ENCODE measurements at places on chromosomes 2 and 18.

DNA sequence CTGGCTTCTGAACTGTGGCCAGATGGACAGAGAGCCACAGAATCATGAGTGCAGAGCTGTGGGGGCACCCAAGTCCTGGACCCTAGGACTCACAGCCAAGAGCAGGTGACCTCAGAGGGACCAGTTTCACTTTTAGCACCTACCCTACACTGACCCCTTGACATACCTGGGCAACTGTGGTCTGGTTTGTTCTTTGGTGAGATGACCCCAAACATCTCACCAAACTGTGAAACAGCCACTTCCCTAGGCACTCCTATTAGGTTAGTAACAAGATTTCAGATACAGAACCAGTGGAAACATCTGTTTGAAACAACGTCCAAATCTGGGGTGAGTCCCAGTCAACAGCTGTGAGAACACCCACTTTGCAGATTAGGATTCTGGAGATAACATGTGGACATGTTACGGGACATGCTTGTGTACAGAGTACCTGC, 1.9 kb upstream of the ZFP36L2 start:
- DNase-seq: no peak

GRCh38 chr2:99420031-99420430, 69.8 kb downstream of the REV1 start:
- DNase-seq: no peak

DNA sequence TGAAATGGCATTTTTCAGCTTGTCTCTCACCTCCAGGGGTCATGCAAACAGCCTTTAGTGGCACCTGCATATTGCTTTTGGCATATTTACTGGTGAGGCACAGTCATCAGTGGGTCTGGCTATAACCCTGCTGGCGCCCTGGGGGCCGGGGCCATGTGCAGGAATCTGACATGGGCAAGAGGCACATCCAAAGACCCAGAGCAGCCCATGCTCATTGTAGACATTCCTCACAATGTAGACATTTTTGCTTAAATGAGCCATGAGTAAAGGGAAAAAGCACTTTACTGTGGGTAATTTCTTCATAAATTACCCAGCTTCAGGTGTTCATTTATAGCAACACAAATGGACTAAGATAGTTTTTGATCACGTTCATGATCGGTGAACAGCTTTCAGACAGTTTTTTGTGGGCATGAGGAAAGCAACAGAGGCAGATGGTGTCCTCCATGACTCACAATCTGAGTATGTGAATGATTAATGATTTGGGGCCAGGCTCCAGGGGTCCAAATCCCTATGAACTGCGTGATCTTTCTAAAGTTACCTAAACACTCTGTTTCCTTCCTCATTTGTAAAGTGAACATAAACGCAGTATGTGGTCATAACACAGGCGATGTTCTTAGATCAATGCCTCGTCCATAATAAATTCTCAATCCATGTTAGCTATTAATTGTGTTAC, 85.8 kb downstream of the LIPG start:
- DNase-seq: no peak

- no peak for DNase-seq
These were observed 42.7 kb downstream of the ACSL3 start for GRCh38 chr2:222903234-222904220.

- no peak for DNase-seq
These were observed 48.7 kb upstream of the FZD7 start for GRCh38 chr2:201984800-201985525.

DNA sequence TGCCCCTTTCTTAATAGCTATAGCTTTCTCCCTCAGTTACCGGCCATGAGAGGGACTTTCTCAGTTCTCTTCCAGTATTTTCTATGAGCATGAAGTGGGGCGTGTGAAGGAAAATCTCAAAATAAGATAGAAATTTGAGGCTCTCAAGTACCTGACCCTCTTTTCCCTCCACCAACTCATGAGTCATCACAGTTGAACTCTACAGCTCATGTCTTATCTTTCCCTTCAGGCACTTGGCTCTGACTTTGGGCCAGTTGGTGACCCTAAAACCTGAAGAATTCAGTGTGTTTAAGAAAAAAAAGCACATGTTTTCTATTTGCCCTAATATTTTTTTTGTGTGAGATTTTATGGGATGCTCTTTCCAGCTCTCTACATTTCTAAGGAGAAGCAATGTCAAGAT, 896.7 kb upstream of the ZEB2 start:
- DNase-seq: no peak

GRCh38 chr18:59729781-59730180, 32.6 kb upstream of the CCBE1 start:
- DNase-seq: no peak

GRCh38 chr2:73418343-73418742, 32.7 kb downstream of the ALMS1 start:
- no peak for DNase-seq

DNA sequence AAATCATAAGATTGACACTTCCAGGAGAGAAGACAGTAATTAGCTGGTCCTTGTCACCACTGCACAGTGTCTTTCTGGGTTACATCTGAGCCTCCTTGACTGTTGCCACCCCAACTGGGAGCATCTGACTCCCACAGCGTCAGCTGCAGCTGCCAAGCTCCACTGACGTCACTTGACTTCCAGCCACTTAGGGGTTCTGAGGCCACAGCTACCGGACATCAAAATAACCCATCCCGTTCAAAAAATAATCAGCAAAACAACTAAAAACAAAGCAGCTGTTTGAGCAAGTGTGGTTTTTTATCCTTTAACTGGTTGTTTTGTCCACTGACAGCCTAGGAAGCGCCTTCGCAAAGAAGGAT, 206.5 kb upstream of the AGAP1 start:
- DNase-seq: no peak

GRCh38 chr2:197165020-197165419, 145.6 kb downstream of the ANKRD44 start:
- no peak for DNase-seq

GRCh38 chr2:191670076-191670475, 7.9 kb upstream of the NABP1 start:
- DNase-seq: no peak

- no peak for DNase-seq
These were observed 242.5 kb downstream of the ZNF521 start for GRCh38 chr18:25109484-25109883.

- DNase-seq: no peak
These were observed 207.0 kb upstream of the HS6ST1 start for GRCh38 chr2:128525653-128526052.

- no peak for DNase-seq
These were observed 26.2 kb downstream of the GLI2 start for GRCh38 chr2:120761911-120762310.

DNA sequence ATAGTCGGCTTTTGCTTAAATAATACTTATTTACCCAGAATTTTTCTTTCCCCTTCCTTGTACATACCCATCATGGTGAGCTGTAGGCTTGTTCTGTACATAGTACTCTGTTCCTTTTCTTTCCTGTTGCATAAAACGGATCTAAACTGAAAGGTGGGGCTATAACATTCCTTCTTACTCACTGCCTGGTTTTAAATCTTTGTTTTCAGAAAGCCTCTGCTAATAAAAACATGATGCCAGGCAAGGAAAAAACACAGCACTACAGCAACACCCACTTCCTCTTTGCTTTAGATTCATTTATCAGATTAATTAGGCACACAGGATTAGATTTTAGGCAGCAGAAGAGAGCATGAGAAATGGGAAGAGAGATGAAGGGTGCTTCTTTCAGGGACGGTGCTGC, 19.6 kb upstream of the STON1 start:
- DNase-seq: no peak

DNA sequence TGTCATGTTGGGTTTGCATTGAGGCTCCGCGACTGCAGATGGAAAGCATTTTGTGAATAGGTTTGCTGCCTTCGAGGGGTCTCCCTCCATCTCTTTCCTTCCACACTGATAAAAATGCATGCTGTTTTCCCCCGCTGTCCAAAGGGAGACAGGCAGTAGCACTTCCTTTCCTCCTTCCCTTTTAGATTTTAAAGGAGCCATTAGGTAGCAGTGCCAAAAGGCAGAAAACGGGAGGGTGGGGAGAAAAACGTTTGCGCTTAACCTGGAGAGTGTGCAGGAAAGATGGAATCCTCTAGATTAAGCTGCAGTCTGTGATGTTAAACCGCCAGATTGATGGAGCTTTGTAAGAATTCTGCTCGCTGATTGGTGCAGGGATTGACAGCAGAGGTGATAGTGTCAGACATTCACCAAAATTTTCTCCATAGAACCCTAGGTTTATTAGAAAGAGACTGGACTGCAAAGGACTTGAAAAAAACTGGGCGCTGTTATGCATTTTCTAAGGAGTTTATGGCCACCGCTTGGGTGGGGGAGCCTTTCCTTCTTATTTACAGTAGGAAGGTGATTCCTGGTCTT, 688 bp downstream of the MAPRE2 start:
- no peak for DNase-seq

DNA sequence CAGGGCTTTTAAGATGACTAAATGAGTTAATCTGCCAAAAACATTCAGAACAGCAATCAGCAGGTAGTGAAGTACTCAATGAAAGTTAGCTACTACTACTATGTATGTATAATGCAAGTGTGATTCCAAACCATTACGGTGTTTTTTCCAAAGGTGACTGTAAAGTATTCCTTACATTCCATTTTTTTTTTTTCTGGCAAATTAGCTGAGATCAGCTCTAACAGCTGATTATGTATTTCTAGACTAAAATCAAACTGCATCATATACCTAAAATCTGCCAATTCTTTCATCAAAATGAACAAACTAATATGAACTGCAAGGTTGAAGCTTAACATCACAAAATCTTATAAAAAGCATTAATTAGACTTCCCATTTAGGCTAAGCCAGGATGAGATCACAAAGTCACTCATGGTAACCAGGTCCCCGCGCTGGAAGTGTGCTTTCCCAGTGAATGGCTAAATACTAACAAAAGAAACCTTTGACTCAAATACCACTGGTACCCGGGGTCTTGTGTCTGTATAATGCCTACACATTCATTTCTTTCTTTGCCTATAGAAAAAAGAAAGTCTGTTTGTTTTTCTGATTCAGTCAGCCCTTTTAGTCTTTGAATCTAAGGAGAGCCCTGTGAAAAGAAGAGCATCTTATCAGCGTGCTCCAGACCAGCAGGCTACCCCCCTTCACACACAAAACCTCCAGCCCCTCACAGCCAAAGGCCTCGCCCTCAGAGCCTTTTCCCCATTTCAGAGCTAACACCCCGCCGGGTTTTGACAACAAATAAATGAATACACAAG, 88.3 kb downstream of the RBMS1 start:
- no peak for DNase-seq

DNA sequence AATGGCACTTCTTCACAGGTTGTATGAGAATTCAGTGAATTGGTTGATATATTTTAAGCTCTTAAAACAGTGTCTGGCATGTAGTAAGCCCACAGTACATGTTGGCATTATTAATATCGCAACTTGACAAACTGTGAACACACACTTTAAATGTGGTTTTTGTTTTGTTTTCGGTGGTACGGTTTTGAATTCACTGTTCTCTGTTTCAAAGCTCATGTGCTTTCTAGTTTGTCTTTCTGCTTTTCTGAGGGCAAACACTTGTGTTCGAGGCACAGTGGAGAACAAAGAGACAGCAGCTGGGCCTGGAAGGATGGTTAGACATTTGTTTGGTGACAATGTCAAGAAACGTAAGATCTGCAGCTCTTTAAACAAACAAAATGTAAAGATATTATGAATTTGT, 276.5 kb upstream of the MC4R start:
- no peak for DNase-seq

GRCh38 chr2:171124541-171124940, 36.2 kb downstream of the TLK1 start:
- DNase-seq: no peak

- DNase-seq: no peak
These were observed 7.3 kb downstream of the GATA6 start for GRCh38 chr18:22176420-22177326.

GRCh38 chr18:58211510-58211909, 167.5 kb downstream of the NEDD4L start:
- no peak for DNase-seq

- no peak for DNase-seq
These were observed 36.3 kb upstream of the SLC8A1 start for GRCh38 chr2:40488101-40488601.

GRCh38 chr2:18848646-18849045, 259.3 kb upstream of the NT5C1B start:
- no peak for DNase-seq
